Fibroblast of gingiva (primary cell): ENCODE measurements at places on chromosomes 1 and 21.
A peak's percentile ranks its signal among the peaks of the same experiment; 100 is the strongest.

DNA sequence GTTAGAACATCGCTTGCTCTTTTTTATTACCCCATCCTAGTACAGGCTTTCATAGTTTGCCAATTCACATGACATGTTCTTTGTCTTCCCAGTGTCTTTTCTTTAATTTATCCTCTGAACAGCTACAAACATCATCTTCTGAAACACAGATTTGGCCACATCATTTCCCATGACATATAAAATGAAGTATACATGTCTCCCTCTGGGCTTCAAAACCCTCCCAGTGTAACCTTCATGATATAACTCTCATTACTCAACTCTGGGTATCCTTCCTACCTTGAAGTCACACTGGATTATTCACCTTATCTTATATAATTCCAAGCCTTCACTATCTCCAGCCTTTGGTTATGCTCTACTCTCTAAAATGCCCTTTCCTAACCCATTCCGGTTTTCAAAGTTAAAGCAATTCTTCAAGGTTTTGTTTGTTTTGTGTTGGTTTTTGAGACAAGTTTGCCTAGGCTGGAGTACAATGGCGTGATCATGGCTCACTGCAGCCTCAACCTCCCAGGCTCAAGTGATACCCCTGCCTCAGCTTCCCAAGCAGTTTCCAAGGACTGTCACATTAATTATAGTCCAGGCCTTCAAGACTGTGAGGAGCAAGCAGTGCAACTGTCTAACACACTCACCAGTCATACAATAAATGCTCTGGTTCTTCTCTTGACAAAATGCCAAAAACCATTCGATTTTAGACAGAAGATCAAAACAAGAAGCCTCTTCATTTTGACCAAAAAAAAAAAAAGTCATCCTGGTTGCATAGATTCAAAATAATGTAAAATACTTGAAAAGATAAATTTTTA, 5.8 kb downstream of the RGS1 start:
- no peak for DNase-seq

DNA sequence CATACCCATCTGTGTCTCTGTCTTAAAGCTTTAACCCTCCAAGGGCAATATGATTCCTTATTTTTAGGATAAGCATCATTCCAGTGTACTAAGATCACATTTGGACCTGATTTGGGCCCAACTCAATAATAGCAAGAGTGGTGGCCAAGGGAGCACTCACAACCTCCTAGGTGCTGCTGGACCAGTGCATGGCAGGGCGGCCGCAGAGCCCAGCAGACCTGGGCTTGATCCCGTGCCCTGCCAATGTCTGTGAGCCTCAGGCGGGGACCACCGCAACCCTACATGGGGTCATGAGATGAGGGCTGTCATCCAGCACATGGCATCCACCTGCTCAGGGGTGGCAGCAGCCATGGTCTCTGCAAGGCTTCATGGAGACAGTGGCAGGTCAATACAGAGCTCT, 201.8 kb upstream of the TMEM51 start:
- DNase-seq, result no peak

DNA sequence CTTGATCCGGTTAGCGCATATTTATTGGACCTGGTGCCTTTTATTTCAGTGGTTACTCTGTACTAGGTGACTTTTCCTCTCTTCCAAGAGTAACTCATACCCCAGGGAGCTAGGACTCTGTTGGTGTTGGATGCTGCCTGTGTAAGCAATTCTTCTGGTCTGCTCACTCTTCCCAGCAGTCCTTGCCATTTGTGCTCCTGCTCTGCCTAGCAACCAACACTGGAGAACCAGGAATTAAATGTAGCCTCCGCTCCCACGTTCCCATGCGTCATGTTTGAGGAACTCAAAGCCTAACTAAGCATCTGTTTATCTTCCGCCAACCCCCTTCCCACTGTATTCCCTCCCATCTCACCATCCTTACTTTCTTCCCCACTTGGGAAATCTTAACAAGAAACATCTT, 65.7 kb upstream of the RAVER2 start:
- DNase-seq, result no peak

DNA sequence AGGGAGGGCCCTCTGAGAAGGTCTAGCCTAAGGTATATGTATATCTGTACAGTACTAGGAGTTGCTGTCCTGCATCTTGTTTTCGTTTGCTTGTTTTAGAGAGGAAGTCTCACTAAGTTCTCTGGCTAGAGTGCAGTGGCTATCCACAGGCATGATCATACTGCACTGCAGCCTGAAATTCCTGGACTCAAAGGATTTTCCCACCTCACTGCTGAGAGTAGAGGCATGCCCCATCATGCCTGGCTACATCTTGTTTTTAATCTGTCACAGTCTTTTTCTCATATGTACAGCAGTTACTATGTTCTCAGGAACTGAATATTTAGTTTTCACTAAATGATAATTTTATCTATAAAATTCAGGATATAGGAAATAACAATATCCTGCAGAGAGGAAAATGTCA, 15.3 kb upstream of the PYHIN1 start:
- DNase-seq, result no peak

DNA sequence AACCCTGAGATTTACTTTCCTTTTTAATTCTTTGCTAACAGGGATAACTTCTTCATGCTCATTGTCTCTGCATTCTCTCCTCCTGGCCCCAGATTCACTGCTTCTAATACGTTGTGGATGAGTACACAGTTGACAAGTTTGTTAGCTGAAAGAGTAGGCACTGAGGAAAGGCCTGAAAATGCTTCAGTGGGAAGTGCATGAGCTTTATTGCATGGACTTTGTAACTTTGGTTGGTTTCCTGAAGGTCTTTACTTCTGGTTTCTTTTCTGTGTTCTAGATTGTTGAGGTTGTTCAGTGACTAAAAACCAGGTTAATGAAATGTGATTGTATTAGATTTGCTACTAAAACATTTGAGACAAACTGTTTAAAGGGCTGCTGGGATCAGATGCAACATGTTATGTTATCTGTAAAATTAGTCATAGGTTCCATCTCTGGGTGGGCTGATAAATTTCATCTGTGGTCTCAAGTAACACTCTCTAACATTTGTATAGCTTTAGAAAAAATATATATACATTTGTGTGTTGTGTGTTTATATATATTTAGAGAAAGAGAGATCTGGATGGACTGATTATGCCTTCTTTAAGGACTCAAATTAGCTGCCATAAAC, 19.1 kb downstream of the LRIG2 start:
- no peak for DNase-seq

DNA sequence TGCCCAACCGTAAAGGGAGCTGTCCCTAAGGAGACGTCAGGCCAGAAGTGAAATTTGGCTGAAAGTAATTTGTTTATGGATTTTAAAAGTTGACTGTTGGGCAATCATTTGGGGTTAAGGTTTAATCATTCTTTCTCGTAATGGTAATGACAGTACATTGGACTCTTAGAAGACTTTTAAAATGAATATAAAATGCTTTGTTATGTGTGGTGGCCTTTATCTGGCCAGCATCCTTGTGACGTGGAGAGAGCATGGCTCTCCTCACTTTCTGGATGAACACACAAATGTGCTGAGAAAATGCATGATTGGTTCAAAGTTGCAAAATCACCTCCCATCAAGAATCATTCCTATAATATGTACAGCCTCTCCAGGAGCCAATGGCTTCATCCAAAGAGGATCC, 160.2 kb downstream of the DHRS3 start:
- DNase-seq, result peak; percentile 96
